A549 treated with GW870086 at 1 μM for 4 hours (cell line): ENCODE measurements at places on chromosomes 4 and X. TPM values are rescaled to one million over a fixed set of nuclear protein-coding genes. Genes with fewer than 3 reads are reported as not detected.

Gene DOCK11
- 5.3 to 8.6 TPM (median 7.2 TPM) in 5 replicates for total RNA-seq

Gene SSX1
- total RNA-seq, result not detected in 5 replicates

Gene QDPR
- 46.7 to 52.7 TPM (median 50.4 TPM) in 5 replicates for total RNA-seq

Gene PCYT1B
- not detected in 5 replicates for total RNA-seq

Gene GPR173
- not detected in 5 replicates for total RNA-seq
